ENCODE measurements at places on chromosomes 7 and 10. TPM values are rescaled to one million over a fixed set of nuclear protein-coding genes. Genes with fewer than 3 reads are reported as not detected.

Gene ANK3
- 0.85 TPM for total RNA-seq

Gene CDNF
- 0.56 TPM for total RNA-seq

- DNase-seq, result no peak
Observed at GRCh38 chr10:102045292-102045691, 10.7 kb downstream of the ARMH3 start.

- peak; percentile 54 for DNase-seq
Observed at GRCh38 chr10:14545827-14546226, 215.1 kb upstream of the FRMD4A start.

DNA sequence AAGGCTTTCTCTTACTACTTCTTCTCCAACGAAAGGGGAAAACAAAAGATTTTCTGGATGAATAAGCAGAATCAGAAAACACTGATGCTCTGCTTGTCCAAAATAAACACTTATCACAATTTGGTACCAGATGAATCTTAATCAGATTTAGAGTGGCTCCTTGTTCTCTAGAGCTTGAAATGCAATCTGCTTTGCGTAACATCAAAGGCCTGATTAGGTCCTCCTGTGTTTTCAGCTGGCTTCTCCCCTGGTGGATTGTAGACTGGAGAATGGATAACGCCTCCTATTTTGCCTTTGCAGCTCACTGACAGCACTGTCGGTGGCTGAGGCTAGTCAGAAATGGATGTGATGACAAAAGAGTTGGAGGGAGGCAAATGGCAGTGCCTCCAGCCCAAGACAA is 91.2 kb downstream of the FAM13C start:
- DNase-seq, result no peak
